ENCODE measurements at places on chromosomes 1 and 21. TPM values are rescaled to one million over a fixed set of nuclear protein-coding genes. Genes with fewer than 3 reads are reported as not detected.

Gene C21orf58
- total RNA-seq, result 1.5 TPM

Gene NBPF14
- 12.4 TPM for total RNA-seq

Gene CA6
- 2.4 TPM for total RNA-seq

Gene VAV3
- 11.4 TPM for total RNA-seq

Gene EFNA3
- total RNA-seq, result 0.69 TPM

Gene GNAT2
- total RNA-seq, result not detected

Gene OLFML2B
- not detected for total RNA-seq
